ENCODE measurements at places on chromosomes 12 and 14.

DNA sequence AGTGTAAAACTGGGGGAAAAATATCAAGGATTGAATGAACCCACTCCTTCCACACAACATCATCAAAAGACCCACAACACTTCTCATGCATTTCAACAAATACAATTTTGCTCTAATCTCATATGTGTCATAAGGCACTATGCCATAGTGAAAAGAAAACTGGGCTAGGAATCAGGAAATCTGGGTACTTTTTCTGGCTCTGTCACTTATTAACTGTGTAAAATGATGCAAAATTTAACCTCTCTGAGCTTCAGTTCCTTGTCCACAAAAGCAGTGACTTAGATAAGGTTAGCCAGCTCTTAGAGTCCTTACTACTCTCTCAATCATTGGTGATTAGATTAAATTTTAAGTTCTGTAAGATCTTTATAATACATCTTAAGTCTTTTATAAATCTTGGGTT lies 250.5 kb upstream of the SOX5 start:
- H3K27me3 ChIP-seq: no peaks in the 10 kb centered on the region
- DNase-seq: no peak
- H3K4me1 ChIP-seq: no peaks in the 10 kb centered on the region

DNA sequence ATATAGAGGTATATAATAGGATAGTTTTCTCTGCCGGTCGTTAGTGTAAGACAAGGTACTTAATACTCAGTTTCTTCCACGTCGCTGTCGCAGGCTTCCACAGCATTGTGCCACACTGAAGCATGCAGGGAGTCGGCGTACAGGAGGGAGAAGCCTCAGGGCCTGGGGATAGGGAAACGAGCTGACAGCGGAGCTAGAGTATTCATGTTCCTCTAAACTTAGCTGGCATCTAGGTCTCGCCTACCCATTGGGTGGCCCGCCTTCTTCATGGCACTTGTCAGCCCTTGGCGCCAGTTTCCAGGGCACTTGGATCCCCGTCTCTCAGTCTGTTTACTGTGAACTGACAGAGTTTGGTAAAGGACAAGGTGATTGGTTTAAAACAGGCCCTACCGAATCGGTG lies 73.6 kb downstream of the GNS start:
- H3K4me3 ChIP-seq: no peak overlapping the region
- H3K36me3 ChIP-seq: peaks cover 9% of the 10 kb centered on the region
- peak overlapping the region; percentile 76 for H3K27ac ChIP-seq
- peaks cover 55% of the 10 kb centered on the region for H3K4me1 ChIP-seq
- DNase-seq: no peak

GRCh38 chr14:77036484-77037214 lies 8.1 kb upstream of the IRF2BPL start:
- H3K27ac ChIP-seq: peak overlapping the region; percentile 80
- H3K4me3 ChIP-seq: no peak overlapping the region
- H3K27me3 ChIP-seq: no peaks in the 10 kb centered on the region
- no peak for DNase-seq
- H3K36me3 ChIP-seq: no peaks in the 10 kb centered on the region

- H3K27ac ChIP-seq: no peak overlapping the region
- H3K4me1 ChIP-seq: no peaks in the 10 kb centered on the region
- DNase-seq: no peak
- H3K36me3 ChIP-seq: no peaks in the 10 kb centered on the region
Observed at GRCh38 chr12:62732861-62733427, 202.0 kb downstream of the PPM1H start.

GRCh38 chr12:118102070-118102469 lies 1.7 kb downstream of the VSIG10 start:
- H3K4me3 ChIP-seq: no peak overlapping the region
- no peak for DNase-seq
- no peaks in the 10 kb centered on the region for H3K4me1 ChIP-seq
- no peaks in the 10 kb centered on the region for H3K36me3 ChIP-seq
- no peak overlapping the region for H3K27ac ChIP-seq
- H3K27me3 ChIP-seq: peaks cover 4% of the 10 kb centered on the region

DNA sequence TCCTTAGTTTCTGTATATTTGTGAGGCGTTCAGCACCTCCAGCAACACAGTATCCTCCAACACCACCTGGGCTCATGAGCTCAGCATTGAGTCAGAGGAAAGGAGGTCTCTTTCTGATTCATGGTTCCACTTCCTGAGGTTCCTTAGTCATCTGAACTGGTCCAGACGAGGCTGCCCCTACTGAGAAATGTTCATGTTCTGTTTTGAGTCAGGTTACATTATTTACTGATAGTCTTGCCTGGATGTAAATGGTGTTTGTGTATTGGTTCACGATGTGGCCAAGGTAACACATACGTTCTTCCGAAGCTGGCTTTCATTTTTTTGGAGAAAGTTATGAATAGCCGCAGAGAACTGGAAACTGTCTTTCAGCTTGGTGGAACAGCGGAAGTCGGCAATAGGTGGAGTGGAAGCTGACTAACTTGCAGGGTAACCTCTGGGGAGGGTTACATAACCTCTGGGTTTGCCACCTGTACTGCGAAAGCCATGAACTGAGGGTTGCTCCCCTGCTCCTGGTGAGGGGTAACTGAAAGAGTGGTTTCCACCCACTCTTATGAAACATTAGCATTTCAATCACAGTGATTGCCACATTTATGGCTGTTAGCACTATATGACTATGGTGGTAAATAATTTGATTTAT lies 42.2 kb upstream of the MANSC4 start:
- peaks cover 8% of the 10 kb centered on the region for H3K4me1 ChIP-seq
- H3K27ac ChIP-seq: no peak overlapping the region
- no peaks in the 10 kb centered on the region for H3K36me3 ChIP-seq
- no peaks in the 10 kb centered on the region for H3K27me3 ChIP-seq

- no peak for DNase-seq
- H3K27me3 ChIP-seq: no peaks in the 10 kb centered on the region
- no peaks in the 10 kb centered on the region for H3K4me1 ChIP-seq
- no peak overlapping the region for H3K27ac ChIP-seq
Observed at GRCh38 chr12:6273205-6273540, 37.3 kb upstream of the PLEKHG6 start.

DNA sequence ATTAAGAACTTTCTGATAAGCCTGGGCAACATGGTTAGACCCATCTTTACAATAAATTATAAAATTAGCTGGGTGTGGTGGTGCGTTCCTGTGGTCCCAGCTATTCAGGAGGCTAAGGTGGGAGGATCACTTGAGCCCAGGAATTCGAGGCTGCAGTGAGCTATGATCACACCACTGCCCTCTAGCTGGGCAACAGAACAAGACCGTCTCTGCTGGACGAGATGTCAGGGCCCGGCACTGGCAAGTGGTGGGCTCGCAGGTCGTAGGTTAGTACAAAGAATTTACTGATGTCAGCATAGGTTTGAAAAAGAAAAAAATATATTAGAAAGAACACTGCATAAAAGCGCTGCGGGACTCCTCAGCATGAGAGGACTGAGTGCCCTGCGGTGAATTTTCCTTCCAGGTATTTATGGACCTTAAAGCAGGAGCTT lies 15.7 kb upstream of the VSIG10 start:
- H3K36me3 ChIP-seq: no peaks in the 10 kb centered on the region
- H3K4me1 ChIP-seq: no peaks in the 10 kb centered on the region
- H3K27ac ChIP-seq: no peak overlapping the region
- no peak overlapping the region for H3K4me3 ChIP-seq
- no peak for DNase-seq

DNA sequence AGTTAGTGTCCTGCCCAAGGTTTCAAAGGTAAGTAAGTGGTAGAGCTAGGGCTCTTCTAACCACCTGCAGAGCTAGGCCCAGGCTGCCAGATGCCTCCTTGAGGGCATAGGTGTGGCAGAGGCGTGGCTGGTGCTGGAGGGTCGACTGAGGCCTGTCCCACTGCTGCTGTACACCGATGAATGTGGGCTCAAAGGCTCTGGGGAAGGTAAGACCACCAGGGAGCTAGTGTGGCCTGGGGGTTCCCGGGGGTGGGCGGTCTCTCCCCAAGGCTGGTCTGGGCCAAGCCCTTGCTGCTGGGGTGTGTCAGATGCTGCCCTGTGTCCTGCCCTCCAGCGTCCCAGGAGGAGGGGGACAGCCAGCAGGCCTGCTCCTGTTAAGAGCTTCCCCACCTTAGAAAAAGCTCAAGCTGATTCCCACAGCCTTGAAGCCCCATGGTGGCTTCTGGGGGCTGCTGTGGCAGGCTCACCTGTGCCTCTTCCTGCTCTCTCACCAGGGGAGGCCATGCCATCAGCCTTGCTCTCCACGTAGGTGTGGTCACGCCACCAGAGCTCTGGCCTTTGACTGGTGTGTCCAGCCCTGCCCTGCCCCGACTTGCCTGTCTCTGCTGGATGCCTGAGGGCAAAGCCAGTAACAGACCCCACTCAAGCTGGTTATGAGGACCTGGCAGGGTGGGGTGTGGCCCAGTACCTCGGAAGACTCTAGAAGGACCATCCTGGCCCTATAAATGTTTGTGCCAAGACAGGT lies 36.8 kb downstream of the SH2B3 start:
- H3K4me3 ChIP-seq: no peak overlapping the region
- peak overlapping the region; percentile 43 for H3K27ac ChIP-seq
- DNase-seq: no peak
- H3K36me3 ChIP-seq: no peaks in the 10 kb centered on the region
- H3K4me1 ChIP-seq: peaks cover 47% of the 10 kb centered on the region
- H3K27me3 ChIP-seq: no peaks in the 10 kb centered on the region

GRCh38 chr12:52285851-52286530 lies 5.3 kb downstream of the KRT81 start:
- DNase-seq: no peak
- H3K27ac ChIP-seq: no peak overlapping the region
- H3K27me3 ChIP-seq: no peaks in the 10 kb centered on the region
- H3K4me3 ChIP-seq: no peak overlapping the region
- H3K4me1 ChIP-seq: no peaks in the 10 kb centered on the region

DNA sequence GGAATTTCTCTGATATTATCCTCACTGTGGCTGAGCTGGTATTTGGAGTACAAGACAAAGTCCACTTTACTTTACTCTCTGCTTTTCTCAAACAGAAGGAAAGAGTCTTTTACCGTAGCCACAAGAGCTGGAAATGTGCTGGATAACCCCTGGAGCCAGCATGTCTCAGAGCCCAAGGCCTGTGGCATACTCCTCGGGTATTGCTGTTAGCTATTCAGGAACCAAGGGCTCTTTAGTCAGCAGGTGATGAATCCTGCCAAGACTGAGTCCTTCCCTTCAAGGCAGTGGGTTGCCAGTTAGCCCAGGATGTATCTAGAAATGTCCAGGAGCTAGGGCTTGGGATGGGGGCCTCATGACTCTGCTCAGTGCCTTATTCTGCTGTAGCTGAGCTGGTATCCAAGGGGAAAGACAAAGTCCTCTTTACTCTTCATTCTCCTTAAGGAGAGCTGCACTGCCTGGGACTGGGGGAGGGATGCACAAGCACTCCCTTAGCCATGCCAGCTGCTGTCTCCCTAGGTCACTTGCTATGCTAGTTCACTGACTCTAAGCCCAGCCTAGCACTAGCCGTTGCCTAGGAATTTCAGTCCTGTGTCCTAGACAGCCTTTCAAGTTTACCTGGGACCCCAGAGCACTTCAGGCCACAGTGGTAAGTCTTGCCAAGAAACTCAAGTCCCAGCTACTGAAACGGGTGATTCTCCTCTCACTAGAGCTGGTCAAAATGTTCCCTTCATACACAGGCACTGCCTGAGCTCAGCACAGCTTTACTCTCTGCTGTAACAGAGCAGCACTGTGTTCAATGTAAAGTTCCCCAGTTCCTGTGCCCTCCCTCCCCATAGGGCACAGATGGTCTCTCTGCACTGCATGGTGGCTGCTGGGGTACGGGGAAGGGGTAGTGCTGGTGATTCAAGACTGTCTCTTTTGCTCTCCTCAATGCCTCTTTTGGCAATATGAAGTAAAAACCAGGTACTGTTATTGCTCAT lies 136.4 kb downstream of the SLC35F4 start:
- no peaks in the 10 kb centered on the region for H3K36me3 ChIP-seq
- DNase-seq: no peak
- no peak overlapping the region for H3K27ac ChIP-seq
- H3K4me3 ChIP-seq: no peak overlapping the region
- H3K27me3 ChIP-seq: no peaks in the 10 kb centered on the region

GRCh38 chr12:2214411-2214810 lies 161.6 kb downstream of the CACNA1C start:
- H3K4me3 ChIP-seq: no peak overlapping the region
- H3K4me1 ChIP-seq: no peaks in the 10 kb centered on the region
- DNase-seq: no peak
- H3K27me3 ChIP-seq: no peaks in the 10 kb centered on the region

GRCh38 chr14:101735453-101735852 lies 26.1 kb upstream of the PPP2R5C start:
- DNase-seq: no peak
- no peak overlapping the region for H3K27ac ChIP-seq
- no peak overlapping the region for H3K4me3 ChIP-seq
- H3K36me3 ChIP-seq: no peaks in the 10 kb centered on the region
- no peaks in the 10 kb centered on the region for H3K27me3 ChIP-seq
- H3K4me1 ChIP-seq: peaks cover 36% of the 10 kb centered on the region

- H3K4me3 ChIP-seq: no peak overlapping the region
- H3K27ac ChIP-seq: no peak overlapping the region
Observed at GRCh38 chr14:21556378-21557083, 23.3 kb downstream of the OR10G3 start.

DNA sequence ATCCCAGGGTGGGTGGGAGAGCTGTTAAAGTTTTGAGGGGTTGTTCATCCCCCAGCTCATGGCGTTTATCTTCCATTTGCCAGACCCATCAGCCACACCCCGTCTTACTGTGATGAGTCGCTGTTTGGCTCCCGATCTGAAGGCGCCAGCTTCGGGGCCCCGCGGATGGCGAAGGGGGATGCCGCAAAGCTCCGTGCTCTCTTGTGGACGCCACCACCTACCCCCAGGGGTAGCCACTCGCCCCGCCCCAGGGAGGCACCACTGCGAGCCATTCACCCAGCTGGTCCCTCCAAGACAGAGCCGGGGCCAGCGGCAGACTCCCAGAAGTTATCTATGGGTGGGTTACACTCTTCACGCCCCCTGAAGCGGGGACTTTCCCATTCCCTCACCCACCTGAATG lies 5.7 kb downstream of the RITA1 start:
- no peak overlapping the region for H3K4me3 ChIP-seq
- H3K4me1 ChIP-seq: peaks cover 4% of the 10 kb centered on the region
- H3K27me3 ChIP-seq: no peaks in the 10 kb centered on the region
- no peak for DNase-seq
- H3K27ac ChIP-seq: no peak overlapping the region

DNA sequence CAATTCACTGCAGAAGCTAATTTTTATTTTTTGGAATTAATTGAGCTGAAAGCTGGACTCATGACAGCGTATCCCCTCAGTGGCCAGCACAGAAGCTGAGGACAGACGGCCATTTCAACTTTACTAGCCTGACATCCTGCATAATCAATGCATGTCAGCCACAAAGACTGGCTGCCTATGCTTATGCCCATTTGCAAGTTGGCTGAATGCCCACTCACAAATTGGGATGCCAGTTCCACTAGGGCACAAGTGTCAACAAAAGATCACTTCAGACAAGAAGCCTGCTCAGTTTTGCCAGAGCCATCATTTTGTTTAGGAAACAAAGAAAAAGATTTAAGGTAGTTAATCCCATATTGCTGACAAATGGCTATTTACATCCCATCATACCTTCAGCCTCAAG lies 417.6 kb downstream of the NOVA1 start:
- no peak overlapping the region for H3K4me3 ChIP-seq
- no peak overlapping the region for H3K27ac ChIP-seq
- no peaks in the 10 kb centered on the region for H3K4me1 ChIP-seq
- no peaks in the 10 kb centered on the region for H3K36me3 ChIP-seq

- H3K4me3 ChIP-seq: no peak overlapping the region
- no peaks in the 10 kb centered on the region for H3K27me3 ChIP-seq
- H3K36me3 ChIP-seq: no peaks in the 10 kb centered on the region
Observed at GRCh38 chr14:72744416-72745120, 149.3 kb downstream of the DPF3 start.
